ENCODE measurements at places on chromosomes 2 and 18.

DNA sequence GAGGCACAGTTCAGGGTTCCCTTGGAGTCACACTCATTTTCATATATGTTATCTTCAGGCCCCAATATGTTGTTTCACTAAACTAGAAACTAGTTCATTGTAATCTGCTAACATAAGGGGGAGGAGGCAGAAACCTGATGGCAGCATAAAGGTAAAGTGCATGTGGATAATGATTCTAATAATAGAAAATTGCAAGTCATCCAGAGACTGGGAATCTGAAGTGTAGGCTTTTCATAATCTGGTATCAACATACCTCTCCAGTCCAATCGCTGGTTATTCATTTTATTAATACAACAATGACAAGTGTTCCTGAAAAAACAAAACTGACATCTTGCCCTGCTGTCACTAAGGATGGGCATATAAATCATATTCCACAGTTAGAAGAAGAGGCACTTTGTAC is 326.3 kb upstream of the ZNF804A start:
- no peak for DNase-seq

- DNase-seq, result no peak
Observed at GRCh38 chr2:120403676-120404075, 57.7 kb downstream of the INHBB start.

DNA sequence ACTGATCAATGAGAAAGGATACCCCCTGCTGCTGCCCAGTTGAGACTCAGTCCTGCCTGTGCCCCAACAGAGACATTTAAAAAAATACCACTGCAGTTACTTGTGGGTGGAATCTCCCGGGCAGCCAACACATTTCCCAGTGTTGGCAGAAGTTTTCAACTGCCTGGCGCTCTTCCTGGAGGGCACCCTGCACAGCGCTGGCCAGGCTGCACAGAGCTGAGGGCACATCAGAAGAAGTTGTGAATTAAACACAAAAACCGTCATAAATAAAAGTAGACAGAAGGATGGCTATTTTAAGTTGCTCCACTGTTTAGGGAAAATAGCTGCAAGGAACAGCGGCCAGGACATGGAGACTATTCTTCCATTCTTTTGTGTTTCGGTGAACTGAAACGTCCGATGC is 110.2 kb upstream of the THOC1 start:
- DNase-seq, result no peak

DNA sequence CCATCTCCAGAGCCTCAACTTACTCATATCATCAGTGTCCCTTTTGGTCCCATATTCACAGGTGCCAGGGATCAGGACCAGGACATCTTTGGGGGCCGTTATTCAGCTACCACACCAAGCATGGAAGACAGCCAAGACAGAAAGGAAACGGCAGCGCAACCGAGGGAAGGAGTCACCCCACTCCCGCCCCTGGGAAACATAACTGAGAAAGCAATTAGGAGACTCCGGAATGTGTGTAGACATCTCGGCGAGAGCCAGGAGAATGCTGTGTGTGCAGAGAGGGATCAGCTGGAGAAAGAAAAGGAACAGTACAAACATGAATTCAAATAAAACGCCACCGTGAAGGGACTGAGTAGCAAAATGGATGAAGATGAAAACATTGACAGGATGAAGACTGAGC is 13.4 kb upstream of the BOK start:
- DNase-seq, result no peak
